ENCODE measurements at places on chromosomes 2 and 18.

- DNase-seq = no peak
Observed at GRCh38 chr2:136235546-136235945, 117.6 kb upstream of the CXCR4 start.

- no peak for DNase-seq
Observed at GRCh38 chr2:174074831-174075230, 109.7 kb upstream of the SP3 start.

DNA sequence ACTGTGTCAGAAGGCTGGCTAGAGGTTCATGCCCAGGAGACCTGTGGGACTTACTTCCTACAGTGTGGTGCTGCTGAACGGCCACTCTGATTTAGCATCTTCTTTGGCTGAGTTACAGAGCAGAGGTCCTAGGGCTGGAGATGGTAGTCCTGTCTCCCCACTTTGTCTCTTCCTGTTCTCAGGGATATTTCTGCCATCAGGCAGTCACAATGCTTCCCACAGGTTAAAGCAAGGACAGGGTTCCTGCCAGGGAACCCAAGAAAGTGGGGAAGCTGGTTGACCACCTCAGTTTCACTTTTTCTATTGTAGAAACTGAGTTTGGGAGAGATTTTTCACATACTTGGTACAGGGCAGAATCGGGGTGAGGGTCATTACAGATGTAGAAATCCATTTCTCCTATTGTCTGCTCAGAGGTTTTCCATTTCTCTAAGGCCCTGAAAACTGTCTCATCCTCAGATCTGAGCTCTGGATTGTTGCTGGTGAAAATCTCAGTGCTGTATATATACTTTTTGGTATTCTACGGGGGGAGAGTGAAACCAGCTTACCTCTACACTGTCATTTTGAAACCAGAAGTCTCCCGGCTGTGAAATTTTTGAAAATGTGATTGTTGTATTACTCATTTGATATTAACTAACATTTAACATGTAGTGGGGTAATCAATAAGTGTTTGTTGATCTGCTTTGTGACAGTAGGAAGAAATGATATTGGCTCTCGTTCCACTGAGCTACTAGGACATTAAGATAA, 37.0 kb upstream of the MEP1B start:
- DNase-seq = no peak

GRCh38 chr18:69934601-69935265, 12.9 kb downstream of the CD226 start:
- no peak for DNase-seq

DNA sequence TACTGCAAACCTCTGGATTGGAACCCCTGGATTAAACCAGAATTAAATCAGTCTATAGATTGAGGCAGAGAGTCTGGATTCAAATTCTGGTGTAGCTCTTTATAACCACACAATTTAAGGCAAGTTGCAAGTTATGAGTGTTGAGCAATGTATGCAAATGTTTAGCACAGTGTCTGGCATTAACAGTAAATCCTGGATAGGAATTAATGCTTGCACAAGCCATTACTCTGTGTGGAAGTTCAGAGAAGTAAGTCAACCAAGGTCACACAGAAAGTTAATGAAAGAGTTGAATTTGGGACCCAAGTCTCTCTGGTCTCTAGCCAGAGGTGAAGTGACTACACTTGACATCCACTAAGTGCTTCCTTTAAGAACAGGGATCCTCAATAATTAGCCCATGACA, 2.0 kb upstream of the MARCO start:
- no peak for DNase-seq

DNA sequence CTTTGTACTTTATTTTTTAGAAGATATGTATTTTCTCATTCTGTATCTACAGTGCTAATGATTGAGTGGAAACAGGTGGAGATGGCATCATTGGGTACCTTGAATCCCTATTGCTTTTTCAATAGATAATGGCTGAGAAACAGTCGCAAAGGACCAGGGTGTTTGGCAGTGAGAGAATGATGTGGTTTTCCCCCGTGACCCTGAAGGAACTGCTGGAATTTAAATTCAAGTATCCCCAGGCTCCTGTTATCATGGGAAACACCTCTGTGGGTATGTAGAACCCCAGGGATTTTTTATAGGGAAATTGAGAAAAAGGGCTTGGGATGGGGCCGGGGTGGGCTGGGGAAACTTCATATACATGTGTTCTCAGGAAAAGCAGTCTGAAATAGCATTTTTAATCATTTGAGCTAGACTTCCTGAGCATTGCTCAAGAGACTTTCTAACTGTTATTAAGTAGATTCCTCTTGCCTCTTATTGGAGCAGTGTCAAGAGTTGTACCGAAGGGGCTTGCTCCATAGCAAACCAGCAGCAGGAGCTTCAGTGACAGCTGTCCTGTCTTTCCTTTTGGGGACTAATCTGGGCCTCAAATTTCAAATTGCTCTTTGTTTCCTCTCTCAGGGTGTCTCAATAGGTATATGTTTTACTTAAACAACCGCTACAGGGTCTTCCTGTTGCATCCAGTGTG, 18.9 kb downstream of the AOX1 start:
- DNase-seq = no peak

DNA sequence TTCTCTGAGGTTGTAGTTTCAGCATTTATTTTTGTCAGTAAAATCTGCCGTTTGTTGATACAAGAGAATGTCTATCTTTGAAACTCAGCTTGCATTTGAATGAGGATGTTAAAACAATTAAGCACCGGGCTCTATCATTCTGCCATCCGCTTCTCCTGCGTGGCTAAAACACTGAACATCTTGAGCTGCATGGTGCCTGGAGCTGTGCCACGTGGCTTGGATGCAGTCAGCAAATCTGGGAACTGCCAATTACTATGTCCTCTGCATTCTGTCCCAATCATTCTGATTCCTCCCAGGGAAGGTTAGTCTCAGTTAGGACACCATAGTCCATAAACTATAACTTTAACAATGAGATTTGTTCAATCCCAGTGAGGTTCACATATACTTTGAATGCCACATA, 598.4 kb downstream of the FBXO15 start:
- no peak for DNase-seq

DNA sequence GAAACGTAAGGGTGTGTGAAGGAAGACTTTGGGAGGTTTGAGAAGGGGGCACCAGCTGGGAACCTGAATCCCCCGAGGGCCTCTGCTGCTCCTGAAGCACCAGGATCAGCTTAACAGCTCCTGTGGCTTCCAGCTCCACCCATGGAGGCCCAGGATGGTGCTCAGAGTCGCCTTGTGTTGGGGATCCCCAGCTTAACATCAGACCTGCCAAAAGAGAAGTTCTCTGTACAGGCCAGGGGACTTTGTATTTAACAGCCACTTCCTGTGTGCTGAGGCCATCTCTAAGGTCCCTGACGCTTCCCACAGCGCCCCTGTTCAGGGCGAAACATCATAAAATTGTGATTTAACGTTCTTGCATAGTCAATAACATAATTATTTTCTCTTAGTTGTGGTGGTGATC, 77.5 kb downstream of the NCK2 start:
- DNase-seq = no peak

GRCh38 chr2:181697571-181697970, 17.3 kb upstream of the NEUROD1 start:
- DNase-seq = no peak

- peak; percentile 73 for DNase-seq
Observed at GRCh38 chr2:177551989-177552421, 159.4 kb downstream of the AGPS start.

DNA sequence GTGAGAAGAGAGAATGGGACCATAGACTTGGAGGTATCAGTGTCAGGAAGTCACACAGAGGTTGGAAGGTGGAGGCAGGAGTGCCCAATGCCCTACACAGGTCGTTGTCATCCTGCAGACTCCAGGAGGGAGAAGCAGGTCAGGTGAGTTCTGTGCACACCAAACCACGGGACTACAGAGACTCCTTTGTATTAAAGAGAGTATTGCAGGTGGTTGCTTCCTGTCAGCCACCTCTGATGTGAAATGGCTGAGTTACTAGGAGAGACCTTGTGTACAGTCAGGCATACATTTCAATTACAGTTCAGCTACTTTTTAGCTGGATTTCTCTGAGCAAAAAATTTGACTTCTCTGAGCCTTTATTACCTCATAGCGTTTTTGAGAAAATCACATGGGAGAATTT, 51.6 kb downstream of the SPP2 start:
- DNase-seq = peak; percentile 12

DNA sequence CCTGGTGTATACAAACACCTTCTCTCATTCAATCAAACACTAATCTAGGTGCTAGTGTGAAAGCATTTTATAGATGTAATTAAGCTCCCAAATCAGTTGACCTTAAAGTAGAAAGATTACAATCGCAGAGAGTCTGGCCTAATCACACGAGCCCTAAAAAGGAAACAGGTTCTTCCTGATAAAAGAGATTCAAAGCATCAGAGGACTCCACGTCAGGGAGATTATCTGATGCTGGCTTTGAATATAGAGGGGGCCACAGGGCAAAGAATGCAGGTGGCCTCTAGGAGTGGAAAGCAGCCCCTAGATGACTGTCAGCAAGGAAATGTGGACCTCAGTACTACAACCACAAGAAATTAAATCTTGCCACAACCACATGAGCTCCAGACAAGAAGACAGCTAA, 28.2 kb upstream of the ZC3H15 start:
- no peak for DNase-seq

GRCh38 chr2:40210968-40211353, 240.9 kb downstream of the SLC8A1 start:
- DNase-seq = no peak

GRCh38 chr2:142325870-142326269, 195.1 kb upstream of the LRP1B start:
- DNase-seq = no peak

GRCh38 chr18:36613069-36613468, 215.7 kb downstream of the TPGS2 start:
- DNase-seq = no peak

DNA sequence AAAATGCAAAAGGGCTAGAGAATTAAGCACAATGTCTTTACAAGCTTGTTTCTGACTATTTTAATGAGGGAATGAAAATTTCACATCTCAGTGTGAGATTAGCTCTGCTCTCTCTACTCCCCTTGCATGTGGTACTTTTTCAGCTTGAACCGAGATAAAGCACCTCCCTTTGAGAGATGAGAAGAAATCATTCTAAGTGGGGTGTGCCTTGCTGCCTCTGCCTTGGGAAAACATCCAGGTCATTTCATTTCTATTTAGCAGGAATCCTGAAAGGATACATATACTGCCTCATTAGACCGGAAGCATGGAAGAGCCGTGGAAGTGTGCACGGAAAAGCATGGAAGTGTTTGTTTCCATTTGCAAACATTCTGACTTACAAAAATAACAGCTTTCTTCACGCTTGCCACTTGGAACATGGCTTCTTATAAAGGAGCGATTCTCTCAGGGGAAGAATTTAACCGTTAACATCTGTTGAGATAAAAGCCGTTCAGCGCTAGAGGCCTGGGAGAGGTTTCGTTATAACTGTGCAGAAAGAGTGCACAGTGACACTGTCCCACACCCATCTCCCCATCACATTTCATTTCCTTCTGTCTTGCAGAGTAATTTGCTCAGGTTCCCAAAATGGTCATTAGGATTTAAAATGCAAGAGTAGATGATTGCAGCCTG, 16.7 kb downstream of the NOSTRIN start:
- DNase-seq = no peak
